ENCODE measurements at places on chromosomes 4 and X. TPM values are rescaled to one million over a fixed set of nuclear protein-coding genes. Genes with fewer than 3 reads are reported as not detected.

GRCh38 chrX:119292445-119292844, 56.4 kb downstream of the PGRMC1 start:
- DNase-seq = peak; percentile 2

Gene CT45A3
- polyA plus RNA-seq = not detected

DNA sequence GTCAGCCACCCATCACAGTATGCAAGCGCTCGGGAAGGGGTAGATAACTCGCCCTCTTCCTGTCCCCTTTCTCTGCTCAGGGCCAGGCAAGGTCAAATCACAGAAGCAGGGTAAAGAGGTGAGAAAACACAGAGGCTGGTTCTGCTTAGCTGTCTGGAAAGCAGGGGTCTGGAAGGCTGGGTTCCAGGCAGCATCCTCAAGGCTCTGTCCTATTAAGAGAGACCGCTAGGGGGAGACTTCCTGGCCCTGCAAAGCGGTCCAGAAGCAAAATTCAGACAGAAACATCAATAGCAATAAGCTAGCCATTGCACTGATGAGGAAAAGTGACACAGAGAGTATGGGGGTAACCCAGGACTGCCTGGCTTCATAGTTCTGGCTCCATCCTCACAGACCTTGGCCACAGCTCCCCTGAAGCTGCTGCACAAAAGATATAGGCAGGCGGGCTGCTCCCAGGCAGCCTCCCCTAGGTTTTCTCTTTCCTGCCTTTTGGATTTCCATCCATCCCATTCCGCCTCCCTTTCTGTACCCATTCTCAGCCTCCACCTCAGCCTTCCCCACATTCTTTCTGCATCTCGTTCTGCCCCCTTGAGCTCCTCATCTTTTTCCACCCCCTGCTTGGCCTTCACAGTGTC, 308.5 kb downstream of the EVC2 start:
- no peak for DNase-seq

DNA sequence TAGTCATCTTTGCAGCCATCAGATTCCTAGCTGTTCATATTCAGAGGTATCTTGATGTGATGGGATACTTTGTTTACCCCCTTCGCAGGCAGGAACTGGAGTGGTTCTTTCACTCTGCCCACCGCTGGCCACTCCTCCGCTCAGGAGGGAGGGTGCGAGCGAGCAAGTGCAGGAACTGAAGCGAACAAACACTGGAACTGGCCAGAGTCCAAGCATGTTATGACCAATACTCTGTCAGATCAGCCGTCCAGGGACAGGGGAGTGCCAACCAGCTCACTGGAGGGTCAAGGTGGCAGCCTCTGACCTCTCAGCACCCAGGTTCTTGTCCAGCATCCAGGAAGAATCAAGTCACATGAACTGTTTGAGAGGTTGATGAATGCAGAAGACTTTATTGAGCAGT, 18.0 kb upstream of the MANBA start:
- no peak for DNase-seq

GRCh38 chr4:23710298-23710697, 179.5 kb downstream of the PPARGC1A start:
- DNase-seq = no peak

- DNase-seq = no peak
Measured at GRCh38 chr4:109315818-109316217, 13.4 kb upstream of the COL25A1 start.

GRCh38 chr4:68606240-68606639, 30.1 kb upstream of the UGT2B17 start:
- no peak for DNase-seq

- DNase-seq = no peak
Measured at GRCh38 chr4:125433453-125433852, 118.7 kb downstream of the FAT4 start.

GRCh38 chr4:40388239-40388638, 53.1 kb downstream of the CHRNA9 start:
- DNase-seq = no peak

Gene EDA2R
- polyA plus RNA-seq = 0.16 TPM

DNA sequence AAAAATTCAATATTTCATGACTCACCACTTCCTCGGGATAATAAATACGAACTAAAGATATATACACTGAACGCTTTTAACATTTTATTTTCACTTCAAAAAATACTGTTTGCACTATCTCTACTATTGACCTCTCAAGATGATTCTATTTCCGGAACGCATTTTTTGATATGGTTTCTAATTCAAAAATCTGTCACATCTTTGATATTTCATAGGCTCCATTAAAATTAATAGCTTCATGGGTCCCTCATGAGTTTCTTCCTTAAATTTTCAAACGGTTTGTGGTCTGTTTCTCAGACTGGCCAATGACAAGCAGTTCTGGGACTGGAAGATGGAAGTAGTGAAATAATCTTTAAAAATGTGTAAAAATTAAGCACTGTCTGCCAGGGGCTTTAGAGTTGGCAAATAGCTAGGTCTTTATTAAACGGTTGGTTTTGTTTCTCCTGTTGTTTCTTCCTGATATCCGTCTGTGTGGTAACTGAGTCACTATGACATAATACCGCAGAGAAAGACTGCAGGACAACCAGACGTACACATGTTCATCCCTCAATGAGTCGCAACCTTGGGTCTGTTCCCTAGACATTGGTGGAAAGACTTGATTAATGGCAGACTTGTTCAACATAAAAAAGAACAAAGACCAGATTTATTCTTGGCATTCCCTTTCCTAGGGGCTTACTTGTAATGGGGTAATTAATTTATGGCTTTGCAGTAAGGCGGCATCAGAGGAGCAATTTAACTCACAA, 133.8 kb downstream of the PALLD start:
- no peak for DNase-seq

- no peak for DNase-seq
Measured at GRCh38 chr4:38013461-38014366, 53.5 kb downstream of the PTTG2 start.

DNA sequence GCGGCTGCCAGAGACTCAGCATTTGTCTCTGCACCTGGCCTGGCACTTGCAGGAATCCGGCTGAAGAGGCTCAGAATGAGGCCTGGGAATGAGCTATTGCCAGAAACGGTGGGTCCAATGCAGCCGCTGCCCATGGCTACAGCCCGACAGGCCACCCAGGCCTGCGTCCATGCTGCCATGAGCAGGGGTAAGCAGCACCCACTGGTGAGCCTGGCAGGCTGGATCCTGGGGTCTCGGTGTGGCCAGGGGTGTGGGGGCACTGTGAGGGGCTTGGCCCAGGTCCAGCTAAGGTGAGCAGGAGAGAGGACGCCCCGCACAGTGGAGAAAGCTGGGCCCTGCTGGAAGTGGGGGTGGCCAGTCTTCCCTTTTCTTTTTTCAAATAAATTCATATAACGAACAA, 60.3 kb upstream of the MXD4 start:
- no peak for DNase-seq

GRCh38 chrX:12447448-12448064, 309.3 kb downstream of the FRMPD4 start:
- no peak for DNase-seq

DNA sequence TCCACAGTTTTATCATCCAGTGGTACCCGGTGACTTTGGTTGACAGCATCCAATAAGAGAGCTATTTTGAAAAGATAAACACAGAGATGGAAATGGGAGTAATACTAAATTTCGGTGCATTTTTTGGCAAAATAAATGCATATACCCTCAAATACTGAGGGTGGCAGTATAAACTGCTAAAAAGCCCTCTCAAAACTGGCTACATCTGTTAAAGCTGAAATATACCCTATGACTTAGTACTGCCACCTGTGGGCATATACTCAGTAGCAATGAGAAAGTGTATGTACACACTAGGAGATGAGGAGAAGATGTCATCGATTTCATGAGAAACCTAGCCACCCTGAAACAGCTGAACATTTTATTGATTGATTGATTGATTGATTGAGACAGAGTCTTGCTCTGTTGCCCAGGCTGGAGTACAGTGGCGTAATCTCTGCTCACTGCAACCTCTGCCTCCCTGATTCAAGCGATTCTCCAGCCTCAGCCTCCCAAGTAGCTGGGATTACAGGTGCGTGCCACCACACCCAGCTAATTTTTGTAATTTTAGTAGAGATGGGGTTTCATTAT, 12.2 kb upstream of the TMEM128 start:
- DNase-seq = peak; percentile 42

Gene MAGED4
- polyA plus RNA-seq = 4.8 TPM

Gene PRDM5
- polyA plus RNA-seq = not detected

DNA sequence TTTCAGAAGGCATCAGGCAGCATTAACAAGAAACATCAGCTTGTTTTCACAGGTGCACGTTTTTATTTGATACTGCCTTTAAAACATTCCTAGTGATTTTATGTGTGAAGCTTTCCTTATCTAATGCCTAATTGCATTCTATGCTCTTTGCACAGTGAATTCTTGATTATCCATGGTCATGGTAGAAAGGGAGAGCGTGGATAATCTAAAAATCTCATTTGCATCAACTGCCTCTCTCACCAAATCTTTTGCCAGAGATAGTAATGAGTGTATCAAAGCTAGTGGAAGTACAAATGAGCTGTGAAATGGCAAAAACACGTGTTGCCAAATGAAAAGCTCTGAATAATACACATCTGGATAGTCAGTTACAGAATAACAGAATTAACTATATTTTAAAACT, 170.5 kb downstream of the NAA11 start:
- no peak for DNase-seq

Gene SHROOM3
- 1.5 TPM for polyA plus RNA-seq

GRCh38 chr4:87500092-87500462, 29.1 kb downstream of the SPARCL1 start:
- DNase-seq = no peak

GRCh38 chr4:165191348-165191656, 16.1 kb upstream of the KLHL2 start:
- DNase-seq = no peak

DNA sequence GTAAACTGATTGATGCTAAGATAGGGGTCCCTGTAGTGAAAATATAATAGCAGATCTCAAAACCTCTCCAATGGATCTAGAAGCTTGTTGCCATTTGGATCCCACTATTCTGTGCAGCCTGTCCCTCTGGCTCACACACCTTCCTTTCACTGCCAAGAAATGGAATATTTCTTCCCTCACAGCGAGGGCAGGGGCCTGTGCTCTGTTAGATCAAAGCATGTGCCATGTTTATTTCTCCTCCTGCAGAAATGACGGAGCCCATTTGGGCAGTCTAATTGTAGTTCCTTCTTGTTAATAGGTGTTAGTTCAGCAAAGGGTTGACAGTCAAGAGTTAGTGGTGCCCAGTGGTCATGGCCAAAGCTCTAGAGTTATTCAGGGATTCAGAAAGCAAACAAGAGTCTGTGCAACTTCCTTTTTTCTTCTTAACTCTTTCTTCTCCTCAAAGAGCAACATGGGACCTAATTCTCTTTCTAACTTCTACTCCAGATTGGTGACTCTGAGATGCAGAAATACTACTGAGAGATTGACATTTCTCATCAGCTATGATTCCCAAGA, 106.8 kb downstream of the STOX2 start:
- DNase-seq = no peak

- DNase-seq = no peak
Measured at GRCh38 chrX:97692575-97692974, 808.9 kb downstream of the RPA4 start.

Gene TKTL2
- polyA plus RNA-seq = 0.35 TPM
